Fibroblast of mammary gland (primary cell): ENCODE measurements at places on chromosomes 6 and 20.

GRCh38 chr20:44620030-44620429 lies 31.5 kb downstream of the ADA start:
- DNase-seq = no peak

DNA sequence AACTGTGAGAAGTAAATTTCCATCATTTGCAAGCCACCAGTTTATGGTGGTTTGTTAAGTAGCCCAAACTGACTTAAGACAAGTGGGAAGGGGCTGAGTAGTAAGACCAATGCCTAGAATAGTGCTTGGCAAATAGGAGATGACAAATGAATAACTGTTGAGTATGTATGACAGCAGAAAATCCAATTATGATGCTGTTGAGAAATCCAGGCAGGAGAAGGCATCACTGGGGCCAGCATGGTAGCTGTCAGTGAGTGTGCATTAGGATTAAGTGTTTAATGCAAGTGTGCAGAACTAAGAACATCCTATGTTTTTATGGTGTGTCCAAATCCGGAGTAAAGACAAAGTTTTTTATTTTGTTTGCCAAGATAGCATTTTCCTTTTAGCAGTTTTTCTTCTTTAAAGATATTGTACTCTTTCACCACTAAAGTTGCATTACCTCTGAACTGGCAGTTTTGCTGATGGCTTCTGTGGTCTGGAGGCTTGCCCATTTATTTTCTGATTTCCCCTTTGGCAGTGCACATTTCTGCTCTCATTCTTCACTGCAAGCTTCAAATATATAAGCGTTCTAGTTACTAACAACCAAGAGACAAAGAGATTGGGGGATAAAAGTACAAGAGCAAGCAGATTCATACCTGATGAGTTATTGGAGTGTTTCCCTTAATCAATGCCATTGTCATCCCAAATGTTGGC lies 289.7 kb downstream of the KCNQ5 start:
- peak; percentile 11 for DNase-seq

GRCh38 chr20:35302421-35303335 lies 10.5 kb upstream of the FAM83C start:
- DNase-seq = peak; percentile 79

DNA sequence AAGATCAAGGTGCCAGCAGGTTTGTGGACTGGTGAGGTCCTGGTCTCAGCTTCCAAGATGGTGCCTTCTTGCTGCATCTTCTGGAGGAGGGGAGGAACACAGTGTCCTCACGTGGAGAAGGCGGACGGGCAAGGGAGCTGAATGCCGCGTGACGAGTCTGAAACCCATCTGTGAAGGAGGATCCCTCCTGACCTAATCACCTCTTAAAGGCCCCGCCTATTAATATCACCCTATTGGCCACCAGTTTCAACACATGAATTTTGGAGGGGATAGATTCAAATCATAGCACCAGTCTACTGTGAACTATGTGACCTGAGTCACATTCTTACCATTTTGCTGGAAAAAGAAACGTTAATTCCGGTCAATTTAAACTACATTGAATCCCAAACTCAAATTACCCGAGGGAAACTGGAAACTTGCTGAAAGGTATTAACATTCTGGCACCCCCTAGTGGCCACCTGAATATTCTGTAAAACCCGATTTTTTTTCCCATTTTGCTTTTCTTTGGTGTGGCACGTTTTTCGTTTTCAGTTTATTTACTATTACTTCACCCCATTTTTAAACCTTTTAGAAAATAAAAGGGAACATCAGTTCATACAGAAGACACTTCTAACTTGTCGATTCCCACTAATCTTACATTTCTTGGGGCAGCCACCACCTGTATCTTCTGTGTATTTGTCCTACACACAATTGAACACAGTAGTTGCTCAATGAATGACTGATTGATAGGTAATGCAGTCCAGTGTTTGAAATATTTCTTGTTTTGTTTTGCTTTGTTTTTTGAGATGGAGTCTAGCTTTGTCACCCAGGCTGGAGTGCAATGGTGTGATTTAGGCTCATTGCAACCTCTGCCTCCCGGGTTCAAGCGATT lies 17.9 kb upstream of the CCDC170 start:
- DNase-seq = peak; percentile 63

GRCh38 chr6:151075930-151076555 lies 163.7 kb upstream of the AKAP12 start:
- no peak for DNase-seq

- no peak for DNase-seq
These were observed 53.2 kb upstream of the CD2AP start for GRCh38 chr6:47424436-47424836.

GRCh38 chr6:4378319-4378996 lies 243.1 kb upstream of the ECI2 start:
- no peak for DNase-seq

GRCh38 chr20:59742351-59743095 lies 138.2 kb downstream of the PHACTR3 start:
- DNase-seq = no peak

DNA sequence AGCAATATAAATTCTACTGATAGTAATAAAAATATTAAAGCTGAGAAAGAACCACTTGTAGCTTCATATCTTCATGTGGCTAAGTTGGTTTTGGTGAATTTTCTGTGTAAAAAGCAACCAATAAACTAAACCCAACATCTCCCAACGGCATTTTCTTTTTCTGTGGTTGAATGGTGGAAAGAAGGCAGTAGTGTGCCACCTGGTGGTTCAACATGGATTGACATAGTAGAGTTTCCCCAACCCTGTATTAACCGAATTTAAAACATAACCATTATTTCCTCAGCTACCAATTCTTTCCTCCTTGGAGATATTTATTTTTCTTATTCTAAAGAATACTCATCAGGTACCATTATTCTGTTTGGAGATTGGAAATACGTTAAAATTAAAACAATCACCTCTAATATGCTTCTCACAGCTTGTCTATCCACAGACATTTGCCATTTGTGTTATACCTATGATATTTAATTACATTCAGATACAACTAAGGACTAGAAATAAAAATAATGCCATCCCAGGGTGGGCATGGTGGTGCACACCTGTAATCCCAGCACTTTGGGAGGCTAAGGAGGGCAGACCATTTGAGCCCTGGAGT lies 117.1 kb upstream of the EEF1E1 start:
- peak; percentile 64 for DNase-seq

GRCh38 chr20:51372966-51373365 lies 169.6 kb downstream of the NFATC2 start:
- DNase-seq = no peak

DNA sequence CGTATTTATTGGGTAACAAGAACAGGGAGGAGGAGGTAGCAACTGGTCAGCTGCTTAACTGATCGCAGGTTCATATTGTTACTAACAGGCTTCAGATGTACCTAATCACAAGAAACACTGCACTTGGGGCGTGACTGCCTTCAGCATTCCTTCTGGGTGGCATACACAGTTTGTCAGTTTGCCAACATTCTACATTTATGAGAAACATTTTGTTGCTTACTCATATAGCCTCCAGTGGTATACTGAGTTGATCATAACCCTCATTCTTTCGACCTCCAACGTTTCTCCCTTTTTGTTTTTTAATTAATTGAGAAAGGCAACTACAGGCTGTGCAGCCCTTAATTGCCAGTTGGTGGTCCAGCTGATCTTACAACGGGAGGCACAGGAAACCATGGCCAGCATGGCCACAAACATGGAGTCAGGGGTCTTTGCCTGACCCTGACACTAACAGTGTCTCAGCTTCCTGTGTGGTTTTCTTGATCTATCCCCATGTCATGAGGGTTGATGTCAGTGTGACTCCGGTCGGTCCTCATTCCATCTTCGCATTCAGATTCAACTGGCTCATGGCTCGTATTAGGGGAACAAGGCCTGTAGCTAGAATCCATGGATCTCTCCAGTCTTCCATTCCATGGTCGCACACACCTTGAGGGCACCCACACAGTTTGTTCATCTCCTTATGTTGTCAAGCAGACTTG lies 9.4 kb downstream of the EPB41L2 start:
- no peak for DNase-seq

GRCh38 chr20:45407783-45408645 lies at the start of gene DBNDD2:
Gene DBNDD2 (plus strand): TSS chr20:45408289. CDS start chr20:45408468, 179 bp downstream.
- no peak for DNase-seq

- DNase-seq = peak; percentile 73
These were observed 351.7 kb downstream of the CDC5L start for GRCh38 chr6:44739181-44739580.
